ENCODE measurements at places on chromosomes 6 and 20.

GRCh38 chr6:159762681-159763293, 942 bp downstream of the ACAT2 start:
- no peak for DNase-seq

- DNase-seq, result no peak
Observed at GRCh38 chr6:6788394-6789032, 200.0 kb downstream of the LY86 start.

- DNase-seq, result no peak
Observed at GRCh38 chr20:50431066-50431450, 79.1 kb upstream of the PTPN1 start.

DNA sequence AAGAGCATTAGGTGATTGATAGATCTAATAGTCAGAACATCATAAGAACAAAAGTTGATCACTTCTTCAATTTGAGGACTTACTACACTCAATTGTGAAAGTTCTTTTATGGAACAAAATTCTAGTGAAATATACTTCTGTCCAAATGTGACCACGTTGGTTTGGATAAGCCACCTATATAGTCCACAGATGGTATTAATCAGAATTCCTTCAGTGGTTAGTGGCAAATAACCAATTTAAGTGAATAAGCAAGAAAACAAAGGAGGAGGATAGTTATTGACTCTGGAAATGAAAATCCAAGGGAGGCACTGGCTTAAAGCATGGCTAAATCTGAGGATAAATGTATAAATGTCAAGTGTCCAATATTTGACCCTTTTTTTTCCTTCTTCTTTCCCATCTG, 268.5 kb upstream of the MARCKS start:
- no peak for DNase-seq

DNA sequence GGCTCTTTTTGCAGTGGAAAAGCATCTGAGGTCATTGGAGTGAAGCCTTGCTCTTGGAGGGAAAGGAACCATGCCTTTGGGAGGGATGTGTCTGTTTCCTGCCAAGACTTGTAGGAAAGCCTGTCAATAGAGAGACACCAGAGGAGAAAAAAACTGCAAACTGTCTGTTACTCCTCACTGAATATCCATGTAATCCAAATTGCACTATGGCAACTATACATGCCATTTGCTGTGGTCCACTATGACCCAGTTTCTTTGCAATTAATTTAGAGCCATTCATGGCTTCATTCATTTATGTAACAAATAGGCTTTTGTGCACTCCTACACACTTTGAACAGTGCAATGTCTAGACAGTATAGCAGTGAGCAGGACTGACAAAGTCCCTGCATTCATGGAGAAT, 296.5 kb downstream of the SLC35F1 start:
- DNase-seq, result no peak

DNA sequence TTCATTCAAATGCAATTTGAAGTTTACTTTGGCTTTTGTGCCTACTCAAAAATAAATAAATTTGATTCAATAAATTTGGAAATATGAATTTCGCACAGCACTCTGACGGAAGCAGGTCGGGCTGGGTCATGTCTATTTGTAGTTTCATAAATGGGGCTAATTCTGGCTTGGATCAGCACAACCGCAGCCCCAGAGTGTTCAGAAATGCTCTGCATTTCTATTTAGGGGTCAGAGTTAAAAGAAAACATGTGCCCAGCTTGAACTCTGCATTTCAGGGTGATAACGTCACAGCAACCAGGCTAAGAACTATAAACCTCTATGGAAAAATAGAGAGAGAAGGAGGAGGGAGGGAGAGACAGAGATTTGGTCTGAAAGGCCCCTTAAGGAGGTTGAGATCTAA, 480.9 kb upstream of the NOX3 start:
- DNase-seq, result no peak

GRCh38 chr20:37833221-37833896, 69.6 kb upstream of the VSTM2L start:
- no peak for DNase-seq

DNA sequence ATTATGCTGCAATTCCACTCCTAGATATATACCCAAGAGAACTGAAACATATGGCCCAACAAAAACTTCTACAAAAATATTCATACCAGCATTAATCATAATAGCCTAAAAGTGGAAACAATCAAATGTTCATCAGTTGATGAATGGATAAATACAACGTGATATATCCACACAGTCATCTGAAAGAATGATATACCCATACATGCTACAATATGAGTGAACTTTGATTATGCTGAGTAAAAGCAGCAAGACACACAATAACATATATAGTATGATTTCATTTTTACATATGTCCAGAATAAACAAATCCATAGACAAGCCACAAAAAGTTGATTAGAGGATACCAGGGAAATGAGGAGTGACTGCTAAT, 30.7 kb downstream of the CDK19 start:
- no peak for DNase-seq

DNA sequence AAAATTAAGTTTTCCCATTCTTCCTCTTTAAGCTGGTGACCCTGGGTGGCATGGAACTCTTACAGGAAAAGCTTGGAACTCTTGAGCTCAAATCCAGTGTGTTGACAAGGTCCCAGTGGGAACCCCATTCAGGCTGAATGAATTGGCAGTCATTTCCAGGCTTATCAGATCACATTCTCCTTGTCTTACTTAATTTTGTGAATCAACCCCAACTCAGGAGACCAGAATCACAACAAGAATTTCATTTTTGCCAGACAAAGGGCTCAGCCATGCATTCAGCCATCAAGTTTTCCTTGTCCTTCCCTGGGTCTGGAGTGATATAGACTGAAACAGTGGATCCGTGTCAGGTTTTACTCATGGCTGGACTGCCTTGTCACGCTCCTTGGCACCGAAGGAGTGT, 92.1 kb upstream of the EEF1E1 start:
- DNase-seq, result no peak

DNA sequence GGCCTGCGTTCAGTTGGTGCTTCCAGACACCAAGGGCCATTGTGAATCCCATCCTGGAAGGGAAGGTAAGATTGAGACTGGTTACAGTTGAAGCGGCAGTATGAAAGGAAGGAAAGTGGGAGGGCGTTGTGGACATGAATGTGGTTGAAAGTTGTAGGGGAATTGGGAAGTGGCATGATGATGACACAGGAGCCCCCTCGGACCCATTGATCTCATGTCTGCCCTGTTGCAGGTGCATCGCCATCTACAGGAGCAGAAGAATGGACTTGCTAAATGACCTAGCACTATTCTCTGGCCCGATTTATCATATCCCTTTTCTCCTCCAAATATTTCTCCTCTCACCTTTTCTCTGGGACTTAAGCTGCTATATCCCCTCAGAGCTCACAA, 5.5 kb downstream of the HLA-DQA1 start:
- no peak for DNase-seq

DNA sequence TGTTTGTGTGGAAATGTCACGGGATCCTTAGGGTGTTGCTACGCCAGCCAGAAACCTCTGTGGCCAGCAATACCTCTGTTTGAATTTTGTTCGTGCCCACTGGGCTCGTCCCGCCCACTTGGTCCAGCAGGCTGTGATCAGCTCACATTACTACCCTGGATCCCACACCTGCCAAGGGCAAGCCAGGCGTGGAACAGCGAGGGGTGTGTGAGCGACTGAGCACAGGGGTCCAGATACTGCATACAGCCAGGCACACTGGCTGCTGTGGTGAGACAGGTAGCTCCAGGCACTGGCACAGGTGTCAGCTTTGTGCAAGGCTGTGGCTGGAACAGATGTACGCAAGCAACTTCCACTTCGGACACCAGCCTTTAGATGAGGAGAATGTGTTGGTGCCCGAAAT, 718.9 kb downstream of the EPHA7 start:
- no peak for DNase-seq

GRCh38 chr6:108694816-108695215, 134.1 kb downstream of the FOXO3 start:
- DNase-seq, result no peak

GRCh38 chr6:153334121-153334520, 203.0 kb upstream of the RGS17 start:
- DNase-seq, result no peak

GRCh38 chr6:39861663-39862062, 69.5 kb downstream of the DAAM2 start:
- DNase-seq, result no peak

DNA sequence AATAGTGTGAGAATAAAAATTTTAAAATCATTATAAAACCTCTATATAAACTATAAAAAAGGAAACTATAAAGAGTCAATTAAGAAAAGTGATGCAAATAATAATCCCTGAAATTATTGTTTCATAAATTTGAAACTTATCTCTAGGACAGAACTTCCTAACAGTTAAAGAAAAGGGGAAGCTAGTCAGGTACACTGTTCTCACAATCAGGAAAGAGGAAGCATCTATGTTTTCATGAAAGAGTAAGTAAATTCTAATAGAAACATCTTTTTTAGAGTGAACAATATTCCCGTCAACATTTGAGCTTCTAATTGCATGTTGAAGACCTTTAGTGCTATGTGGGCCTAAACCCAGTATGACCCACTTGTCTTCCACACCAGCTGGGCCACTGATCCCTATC, 1.2 kb upstream of the ADGRF1 start:
- no peak for DNase-seq

DNA sequence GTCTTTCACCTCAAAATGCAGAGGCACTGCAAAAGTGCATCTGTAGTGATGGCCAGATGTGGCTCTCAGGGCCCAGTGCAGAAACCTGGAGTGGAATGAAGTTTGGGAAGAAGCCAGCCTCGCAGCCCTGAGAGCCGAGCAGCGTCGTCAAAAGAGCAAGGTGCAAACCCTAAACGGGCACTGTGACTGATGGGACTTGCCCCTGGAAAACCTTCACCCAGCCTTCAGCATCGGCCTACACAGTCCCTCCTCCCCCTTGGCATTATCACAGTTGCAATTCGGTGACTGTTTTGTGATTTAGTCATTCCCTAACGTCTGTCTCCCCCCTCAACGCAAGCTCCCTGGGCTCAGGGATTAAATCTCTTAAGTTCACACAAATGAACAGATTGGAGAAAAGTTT, 38.6 kb downstream of the TAF4 start:
- no peak for DNase-seq

DNA sequence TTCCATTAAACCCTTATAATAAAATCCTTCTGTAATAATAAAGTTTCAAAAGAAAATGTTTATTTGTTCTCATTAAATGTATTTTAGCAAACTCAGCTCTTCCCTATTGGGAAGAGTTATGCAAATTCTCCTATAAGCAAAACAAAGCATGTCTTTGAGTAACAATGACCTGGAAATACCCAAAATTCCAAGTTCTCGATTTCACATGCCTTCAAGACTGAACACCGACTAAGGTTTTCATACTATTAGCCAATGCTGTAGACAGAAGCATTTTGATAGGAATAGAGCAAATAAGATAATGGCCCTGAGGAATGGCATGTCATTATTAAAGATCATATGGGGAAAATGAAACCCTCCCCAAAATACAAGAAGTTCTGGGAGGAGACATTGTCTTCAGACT, 3.8 kb downstream of the IL17A start:
- DNase-seq, result no peak

DNA sequence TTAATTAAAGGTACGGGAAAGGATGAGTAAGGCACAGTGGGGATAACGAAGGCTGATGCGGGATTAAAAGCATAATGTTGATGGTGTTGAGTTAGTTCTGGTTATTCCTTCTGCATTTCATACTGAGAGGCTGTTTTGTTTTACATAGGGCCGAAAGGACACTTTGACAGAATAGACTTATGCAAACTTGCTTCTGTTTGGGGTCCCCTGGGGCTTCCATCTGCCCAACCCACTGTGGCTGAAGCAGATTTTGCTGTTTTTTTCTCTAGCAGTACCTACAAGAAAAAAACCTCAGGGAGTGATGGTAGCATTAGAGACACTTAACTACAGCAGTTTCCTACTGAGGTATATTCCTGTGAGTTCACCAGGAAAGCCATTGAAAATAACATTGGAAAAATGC, 136.1 kb upstream of the SUPT3H start:
- no peak for DNase-seq

GRCh38 chr20:18645851-18646250, 58.0 kb downstream of the DTD1 start:
- DNase-seq, result no peak

DNA sequence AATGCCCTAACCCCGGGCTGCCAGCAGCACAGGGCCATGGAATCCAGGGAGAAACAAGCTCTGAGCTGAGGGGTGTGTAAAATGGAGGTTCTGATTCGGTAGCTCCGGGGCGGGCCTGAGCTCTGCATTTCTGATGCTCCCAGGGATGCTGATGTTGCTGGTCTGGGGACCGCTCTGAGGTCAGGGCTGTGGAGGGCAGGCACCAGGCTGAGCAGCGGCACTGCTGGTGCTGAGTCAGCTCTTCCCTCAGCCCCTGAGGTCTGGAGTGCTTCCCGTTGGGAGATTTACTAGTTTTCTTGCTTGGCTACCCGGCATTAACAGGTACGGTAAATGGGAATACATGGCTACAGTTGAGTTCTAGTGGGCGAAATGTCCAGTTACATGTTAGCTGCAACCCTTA, 18.6 kb upstream of the CST3 start:
- no peak for DNase-seq

GRCh38 chr20:9109566-9109965, 40.7 kb downstream of the PLCB4 start:
- no peak for DNase-seq

- DNase-seq, result no peak
Observed at GRCh38 chr20:8145246-8146168, 13.4 kb downstream of the PLCB1 start.

DNA sequence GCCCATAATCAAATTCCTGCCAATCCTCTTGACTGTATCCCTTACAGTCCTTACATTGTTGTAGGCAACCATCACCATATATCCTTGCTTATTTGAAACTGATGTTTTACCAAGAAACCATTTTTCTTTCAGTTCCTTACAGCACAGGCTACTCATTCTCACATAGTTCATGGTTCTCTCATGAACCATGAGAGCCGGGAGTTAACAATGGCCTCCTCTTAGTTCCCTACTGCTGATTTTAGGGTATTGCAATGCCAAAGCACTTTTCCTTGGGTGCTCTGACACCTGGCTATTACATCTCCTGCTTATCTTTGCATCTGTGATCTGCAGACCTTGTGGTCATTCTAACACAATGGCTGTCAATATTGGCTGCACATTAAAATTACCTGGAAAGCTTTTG, 133.4 kb downstream of the MYB start:
- no peak for DNase-seq

DNA sequence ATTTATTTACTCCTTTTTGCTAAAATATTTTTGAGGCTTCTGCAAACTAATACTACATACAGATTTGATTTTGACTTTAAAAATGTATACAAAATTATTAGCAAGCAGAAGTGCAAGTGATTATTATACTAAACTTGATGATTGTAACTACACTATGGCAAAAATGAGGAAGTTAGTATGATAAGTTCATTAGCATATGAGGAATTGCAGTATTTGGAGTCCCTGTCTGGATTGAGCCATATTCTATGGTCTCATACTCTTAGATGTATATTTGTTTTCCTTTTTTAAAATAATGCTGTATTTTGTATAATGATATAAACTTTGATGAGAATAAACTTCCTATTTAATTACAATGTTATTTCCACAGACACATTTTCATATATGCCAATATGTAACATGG, 13.9 kb downstream of the CRISP3 start:
- no peak for DNase-seq

Data from uterus (tissue), 4 donors.